ENCODE measurements at places on chromosomes 5 and 9. TPM values are rescaled to one million over a fixed set of nuclear protein-coding genes. Genes with fewer than 3 reads are reported as not detected.

DNA sequence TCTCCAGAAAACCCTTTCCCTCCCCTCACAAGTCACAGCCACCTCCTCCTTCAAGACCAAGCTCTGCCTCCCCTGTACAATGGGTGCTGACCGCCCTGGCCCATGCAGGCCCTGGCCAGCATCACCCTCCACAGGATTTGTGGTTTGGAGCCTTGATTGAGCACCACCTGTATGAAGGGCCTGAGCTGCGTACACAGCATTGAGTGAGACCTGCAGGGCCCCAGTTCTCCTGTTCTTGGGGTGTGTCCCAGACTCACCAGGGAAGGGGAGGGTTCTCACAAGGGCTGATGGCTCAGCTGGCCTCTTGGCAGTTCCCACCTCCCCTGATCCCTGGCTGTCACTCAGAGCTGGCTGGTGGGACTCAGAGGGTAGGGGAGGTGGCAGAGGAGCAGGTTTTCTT is 63.7 kb upstream of the IER5L start:
- no peak for DNase-seq

GRCh38 chr5:96322865-96323264 is 110.2 kb downstream of the PCSK1 start:
- no peak for DNase-seq

PGM5 gene
- total RNA-seq, result 2.6 TPM

DNA sequence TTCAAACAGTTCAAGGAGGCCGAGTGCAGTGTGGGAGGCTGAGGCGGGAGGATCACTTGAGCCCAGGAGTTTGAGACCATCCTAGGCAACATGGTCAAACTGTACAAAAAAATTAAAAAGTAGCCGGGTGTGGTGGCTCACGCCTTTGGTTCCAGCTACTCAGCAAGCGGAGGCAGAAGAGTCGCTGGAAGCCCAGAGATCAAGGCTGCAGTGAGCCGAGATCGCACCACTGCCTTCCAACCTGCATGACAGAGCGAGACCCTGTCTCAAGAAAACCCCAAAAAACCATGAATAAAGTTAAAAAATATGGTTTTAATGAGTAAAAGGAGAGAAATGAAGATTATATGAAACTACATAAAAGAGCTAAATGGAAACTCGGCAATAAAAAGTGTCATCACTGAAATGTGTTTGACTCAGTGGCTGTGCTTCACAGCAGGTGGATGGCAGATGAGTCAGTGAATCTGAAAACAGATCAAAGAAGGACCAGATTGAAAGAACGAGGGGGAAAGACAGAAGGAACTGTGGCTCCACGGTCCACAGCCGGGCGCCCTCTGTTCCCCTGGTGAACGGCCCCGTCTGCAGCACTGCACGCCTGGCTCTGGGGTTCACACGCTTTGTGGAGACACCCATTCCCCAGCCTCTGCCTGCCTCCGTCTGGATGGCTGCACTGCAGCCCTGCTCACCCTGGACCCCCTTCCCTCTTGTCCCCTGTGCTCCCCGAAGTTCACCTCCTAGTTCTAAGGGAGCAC is 25.1 kb downstream of the EXD3 start:
- peak; percentile 41 for DNase-seq

SLC2A8 gene
- 6.9 TPM for total RNA-seq

DNA sequence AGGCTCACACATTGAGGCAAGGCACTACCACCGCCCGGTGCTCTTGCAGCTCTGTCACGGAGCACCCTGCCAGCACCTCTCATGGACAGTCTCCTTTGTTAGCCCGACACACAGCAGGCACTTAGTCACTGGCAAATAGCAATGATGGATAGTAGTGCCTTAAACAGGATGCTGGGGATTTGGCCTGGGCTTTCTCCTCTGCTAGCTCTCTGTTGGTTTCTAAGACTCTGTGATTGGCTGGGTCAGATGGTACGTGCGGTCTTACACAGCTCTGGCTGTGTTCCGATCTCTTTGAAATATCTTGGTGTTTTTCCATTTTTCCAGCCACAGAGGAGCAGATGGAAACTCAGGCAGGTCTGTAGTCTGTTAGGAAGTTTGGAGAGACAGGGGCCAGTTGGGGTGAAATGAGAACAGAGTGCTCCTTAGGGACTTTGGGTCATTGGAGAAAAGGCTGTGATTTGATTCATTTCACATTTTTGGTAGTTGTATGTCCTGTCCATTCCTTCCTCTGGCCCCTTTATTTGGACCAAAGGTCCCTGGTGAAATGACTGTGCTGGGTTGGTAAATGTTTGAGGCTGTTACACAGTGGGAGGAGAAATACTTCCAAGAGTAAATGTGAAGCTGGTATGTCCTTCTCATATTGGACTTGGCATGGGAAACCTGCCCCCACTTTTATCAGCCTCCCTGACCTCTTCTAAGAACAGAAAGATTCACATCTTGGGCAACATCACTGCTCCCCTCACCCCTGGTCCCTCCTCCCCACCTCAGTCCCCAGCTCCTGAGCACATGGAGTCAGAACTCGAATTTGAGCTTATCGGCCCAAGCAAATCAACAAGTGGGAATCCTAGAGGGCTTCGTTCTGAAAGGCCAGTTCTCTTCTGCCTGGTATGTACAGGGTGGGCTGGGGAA is 3.4 kb downstream of the SMIM3 start:
- no peak for DNase-seq

DNA sequence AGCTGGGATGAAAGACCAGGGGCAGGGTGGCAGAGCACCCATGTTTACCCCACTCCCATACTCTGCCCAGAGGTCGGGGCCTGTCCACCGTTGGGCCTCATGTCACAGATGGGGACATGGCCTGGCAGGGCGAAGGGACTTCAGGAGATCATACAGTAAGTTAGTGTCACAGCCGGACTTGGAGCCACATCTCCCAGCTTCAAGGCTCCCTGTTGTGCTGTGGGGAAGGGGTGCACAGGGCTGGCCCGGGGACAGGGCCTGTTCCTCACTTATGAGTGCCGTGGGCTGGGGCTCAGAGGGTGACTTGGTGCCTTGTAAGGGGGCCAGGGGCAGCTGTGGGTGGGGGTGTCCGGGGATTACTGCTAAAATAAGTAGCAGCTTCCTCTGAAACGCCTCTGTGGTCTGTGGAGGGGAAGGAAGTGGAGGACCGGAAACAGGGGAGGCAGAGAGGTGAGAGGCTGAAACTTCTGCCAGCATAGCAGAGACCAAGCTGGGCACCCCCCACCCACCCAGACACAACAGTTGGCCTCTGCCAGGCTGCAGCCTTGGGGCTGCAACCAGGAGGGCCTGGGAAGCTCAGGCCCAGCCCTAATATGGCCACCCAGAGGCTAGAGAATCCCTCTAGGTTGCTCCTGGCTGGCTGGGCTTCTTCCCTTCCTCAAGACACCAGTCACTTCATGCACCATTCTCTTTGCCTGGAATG is 41.1 kb upstream of the NEK6 start:
- peak; percentile 39 for DNase-seq

DNA sequence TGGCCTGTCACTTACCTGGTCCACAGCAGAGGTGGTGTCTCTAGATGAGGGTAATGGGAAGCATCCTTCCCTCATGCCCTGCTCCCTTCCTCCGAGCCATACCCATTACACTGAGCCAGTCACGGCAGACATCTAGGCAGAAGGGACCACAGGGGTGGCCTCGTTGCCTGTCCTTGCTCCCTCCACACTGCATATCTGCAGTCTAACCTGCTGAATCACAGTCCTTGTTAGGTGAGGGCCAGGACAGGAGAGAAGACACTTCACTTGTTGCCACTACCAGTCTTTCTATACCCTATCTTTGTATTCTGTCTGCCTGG is 18.4 kb upstream of the SPINK4 start:
- DNase-seq, result no peak

- DNase-seq, result peak; percentile 95
Measured at GRCh38 chr5:134524272-134524825, 1.1 kb upstream of the JADE2 start.

DNA sequence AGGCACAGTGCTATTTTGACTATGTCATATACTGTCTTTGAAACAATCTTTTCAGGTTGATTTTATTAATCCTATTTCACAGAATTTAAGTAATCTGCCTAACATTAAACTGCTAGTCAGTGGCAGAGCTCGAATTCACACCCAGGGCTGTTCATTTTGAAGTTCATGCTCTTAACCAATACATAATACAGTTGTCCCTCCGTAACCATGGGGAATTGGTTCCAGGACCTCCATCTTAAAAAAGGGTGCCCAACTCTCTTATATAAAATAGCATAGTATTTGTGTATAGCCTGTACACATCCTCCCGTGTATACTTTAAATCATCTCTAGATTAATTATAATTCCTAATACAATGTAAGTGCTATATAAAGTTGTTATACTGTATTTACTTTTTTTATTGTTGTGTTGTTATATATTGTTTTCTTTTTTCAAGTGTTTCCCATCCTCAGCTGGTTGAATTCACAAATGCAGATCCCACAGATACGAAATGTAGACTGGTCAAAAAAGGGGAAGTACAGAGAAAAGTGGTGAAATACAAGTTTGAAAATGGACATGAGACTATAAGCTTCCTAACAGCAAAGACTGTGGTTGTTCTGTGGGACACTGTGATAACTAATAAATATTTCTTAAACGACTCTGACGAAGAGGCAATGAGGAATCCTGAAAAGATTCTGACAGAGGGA is 18.3 kb downstream of the RFX3 start:
- no peak for DNase-seq
